CD4-positive, alpha-beta memory T cell (primary cell): ENCODE measurements at places on chromosomes 2 and 18. TPM values are rescaled to one million over a fixed set of nuclear protein-coding genes. Genes with fewer than 3 reads are reported as not detected.

- DNase-seq: no peak
These were observed 430.6 kb upstream of the ID2 start for GRCh38 chr2:8251291-8251690.

- DNase-seq: no peak
These were observed 1385.5 kb upstream of the ZEB2 start for GRCh38 chr2:145905371-145905770.

Gene FAM237A
- total RNA-seq: not detected

DNA sequence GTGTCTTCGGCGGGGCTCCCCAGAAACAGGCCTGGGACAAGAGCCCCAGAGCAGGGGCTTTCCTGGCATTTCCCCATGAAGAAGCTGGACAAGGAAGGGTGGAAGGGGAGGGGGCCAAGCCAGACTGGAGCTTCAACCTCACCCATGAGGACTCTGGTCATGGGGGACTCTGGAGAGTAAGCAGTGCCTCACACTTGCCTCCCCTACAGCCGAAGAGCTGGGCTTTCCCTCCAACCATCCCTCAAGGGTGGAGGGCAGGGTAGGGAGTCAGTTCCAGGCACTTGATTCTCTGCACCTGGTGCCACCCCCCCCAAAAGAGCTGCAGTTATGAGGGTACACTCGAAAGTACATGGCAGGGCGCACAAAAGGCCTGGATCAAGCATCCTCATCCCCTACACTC, 246.6 kb downstream of the TFCP2L1 start:
- no peak for DNase-seq

DNA sequence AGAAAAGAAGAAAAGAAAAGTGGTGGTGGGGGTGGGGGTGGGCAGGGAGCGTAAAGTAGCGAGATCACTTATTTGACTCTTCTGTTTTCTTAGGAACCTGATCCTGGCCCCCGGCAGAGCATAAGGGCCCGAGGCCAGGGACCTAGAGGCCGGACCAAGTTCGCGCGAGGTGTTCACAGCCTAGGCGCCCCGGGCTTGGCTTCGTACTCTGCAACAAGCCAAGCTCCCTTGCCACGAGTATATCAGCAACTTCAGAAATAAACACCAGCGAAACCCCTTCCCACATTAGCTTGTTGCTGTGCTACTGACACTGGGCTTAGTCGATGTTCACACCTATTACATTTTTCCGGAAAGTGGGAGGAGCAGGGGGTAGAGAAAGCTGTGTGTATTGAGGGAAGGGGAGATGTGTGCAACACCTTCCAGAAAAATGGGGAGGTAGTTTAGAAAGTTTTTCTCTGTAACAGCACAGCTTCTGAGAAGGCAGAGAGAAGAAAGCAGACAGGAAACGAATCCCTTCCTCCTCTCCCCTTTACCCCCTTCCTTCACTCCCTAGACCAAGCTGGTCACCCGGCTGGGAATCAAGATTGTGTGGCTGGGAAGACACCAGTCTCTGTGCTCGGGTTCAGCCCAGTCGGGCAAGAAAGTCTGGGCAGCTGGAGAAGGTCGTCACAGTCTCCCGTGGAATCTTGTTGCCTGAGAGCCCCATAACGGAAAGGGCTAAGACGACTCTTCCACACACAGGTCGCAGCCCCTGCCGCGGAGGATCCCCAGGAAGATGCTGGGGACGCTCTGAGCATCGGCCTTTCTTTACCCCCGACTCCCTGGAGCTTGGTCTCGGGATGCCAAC, 12.0 kb upstream of the SATB2 start:
- no peak for DNase-seq
